ENCODE measurements at places on chromosomes 2 and 18.

GRCh38 chr18:40365526-40365925, 1589.5 kb upstream of the PIK3C3 start:
- DNase-seq: no peak
- H3K4me3 ChIP-seq: no peak overlapping the region
- no peaks in the 10 kb centered on the region for H3K27me3 ChIP-seq
- no peak overlapping the region for H3K27ac ChIP-seq
- H3K36me3 ChIP-seq: no peaks in the 10 kb centered on the region

GRCh38 chr2:70690846-70691245, 77.2 kb downstream of the ADD2 start:
- no peak for DNase-seq
- H3K4me1 ChIP-seq: no peaks in the 10 kb centered on the region
- no peak overlapping the region for H3K27ac ChIP-seq
- H3K36me3 ChIP-seq: no peaks in the 10 kb centered on the region

DNA sequence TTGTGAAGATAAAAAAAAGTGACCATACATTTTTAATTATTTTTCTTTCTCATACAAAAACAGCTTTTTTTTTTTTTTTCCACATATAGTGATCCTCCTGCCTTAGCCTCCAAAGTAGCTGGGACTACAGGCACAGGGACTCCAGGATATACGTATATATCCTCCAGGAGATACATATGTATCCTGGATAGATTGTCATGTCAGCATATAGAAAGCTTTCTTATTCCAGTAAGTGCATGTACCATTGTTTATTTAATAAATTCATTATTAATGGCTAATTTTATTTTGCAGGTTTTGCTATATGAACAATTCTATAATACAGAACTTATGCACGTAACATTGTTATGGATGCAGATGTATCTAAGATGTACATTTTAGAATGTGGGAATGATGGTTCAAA, 138.7 kb downstream of the DOK6 start:
- no peaks in the 10 kb centered on the region for H3K36me3 ChIP-seq
- H3K27me3 ChIP-seq: peaks cover 7% of the 10 kb centered on the region
- no peaks in the 10 kb centered on the region for H3K4me1 ChIP-seq
- H3K27ac ChIP-seq: no peak overlapping the region
- DNase-seq: no peak
- H3K4me3 ChIP-seq: no peak overlapping the region

DNA sequence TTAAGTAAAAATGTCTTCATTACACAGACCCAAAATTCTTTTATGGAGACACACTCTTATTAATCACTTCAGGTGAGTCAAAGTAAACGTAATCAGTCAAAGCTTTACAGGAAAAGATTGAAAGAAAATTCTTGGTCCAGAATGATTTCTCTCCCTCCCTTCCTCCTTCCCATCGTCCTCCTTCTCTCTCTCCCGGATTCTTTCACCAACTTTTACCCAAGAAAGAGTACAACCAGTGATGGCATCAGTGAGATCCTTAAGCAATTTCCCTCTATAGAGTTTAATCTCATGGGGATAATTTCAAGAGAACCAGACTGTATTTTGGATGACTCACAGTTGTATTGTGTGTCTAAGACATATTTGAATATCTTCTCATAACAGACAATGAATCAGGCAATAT, 258.1 kb downstream of the ALK start:
- DNase-seq: no peak
- H3K4me3 ChIP-seq: no peak overlapping the region
- no peaks in the 10 kb centered on the region for H3K36me3 ChIP-seq
- H3K27me3 ChIP-seq: peaks cover 4% of the 10 kb centered on the region
- H3K4me1 ChIP-seq: no peaks in the 10 kb centered on the region

DNA sequence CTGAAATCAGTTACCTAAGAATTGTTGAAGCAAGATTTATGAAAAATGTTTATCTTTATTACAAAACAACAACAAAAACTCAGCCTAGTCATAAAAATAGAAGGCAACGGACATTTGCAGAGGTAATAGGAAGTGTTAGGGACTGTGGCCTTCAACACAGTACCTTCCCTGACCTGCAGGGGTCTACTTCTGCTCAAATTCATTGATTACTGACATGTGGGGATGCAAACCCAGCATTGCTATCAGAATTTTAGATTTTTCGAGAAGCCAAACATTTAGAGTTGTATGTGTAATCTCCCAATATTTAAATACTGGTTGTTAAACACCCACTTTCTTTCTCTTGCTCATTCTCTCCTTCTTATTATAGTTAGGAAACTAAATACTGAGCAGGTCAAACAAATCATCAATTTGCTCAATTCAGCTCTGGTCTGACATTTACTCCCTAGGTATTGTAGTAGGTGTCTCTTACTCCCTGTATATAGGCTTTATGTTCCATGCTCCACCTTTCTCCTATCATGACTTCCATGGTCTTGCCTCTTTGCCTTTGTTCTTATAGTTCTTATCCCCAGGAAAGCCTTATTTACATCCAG, 198.5 kb downstream of the UBE2E3 start:
- H3K4me3 ChIP-seq: no peak overlapping the region
- H3K27me3 ChIP-seq: no peaks in the 10 kb centered on the region
- H3K4me1 ChIP-seq: peaks cover 38% of the 10 kb centered on the region
- peak; percentile 26 for DNase-seq
- peaks cover 32% of the 10 kb centered on the region for H3K36me3 ChIP-seq
- H3K27ac ChIP-seq: no peak overlapping the region

- no peak for DNase-seq
- H3K4me3 ChIP-seq: no peak within 1 kb of the TSS
- no peaks in the 10 kb centered on the region for H3K4me1 ChIP-seq
- H3K27me3 ChIP-seq: peaks cover 8% of the 10 kb centered on the region
- H3K27ac ChIP-seq: no peak within 1 kb of the TSS
- H3K36me3 ChIP-seq: no peaks in the 10 kb centered on the region
Observed at GRCh38 chr2:227717687-227718567, at the start of gene SLC19A3. TSS of gene SLC19A3 (minus strand) at chr2:227718028. CDS start at chr2:227702318, 15,710 bp downstream.

GRCh38 chr2:180077295-180077906, 70.3 kb upstream of the CWC22 start:
- no peak overlapping the region for H3K27ac ChIP-seq
- no peaks in the 10 kb centered on the region for H3K4me1 ChIP-seq
- no peak overlapping the region for H3K4me3 ChIP-seq
- DNase-seq: no peak

- H3K4me3 ChIP-seq: no peak overlapping the region
- no peaks in the 10 kb centered on the region for H3K36me3 ChIP-seq
- H3K27ac ChIP-seq: no peak overlapping the region
- DNase-seq: no peak
- H3K27me3 ChIP-seq: no peaks in the 10 kb centered on the region
Observed at GRCh38 chr2:184543832-184544231, 54.5 kb upstream of the ZNF804A start.

DNA sequence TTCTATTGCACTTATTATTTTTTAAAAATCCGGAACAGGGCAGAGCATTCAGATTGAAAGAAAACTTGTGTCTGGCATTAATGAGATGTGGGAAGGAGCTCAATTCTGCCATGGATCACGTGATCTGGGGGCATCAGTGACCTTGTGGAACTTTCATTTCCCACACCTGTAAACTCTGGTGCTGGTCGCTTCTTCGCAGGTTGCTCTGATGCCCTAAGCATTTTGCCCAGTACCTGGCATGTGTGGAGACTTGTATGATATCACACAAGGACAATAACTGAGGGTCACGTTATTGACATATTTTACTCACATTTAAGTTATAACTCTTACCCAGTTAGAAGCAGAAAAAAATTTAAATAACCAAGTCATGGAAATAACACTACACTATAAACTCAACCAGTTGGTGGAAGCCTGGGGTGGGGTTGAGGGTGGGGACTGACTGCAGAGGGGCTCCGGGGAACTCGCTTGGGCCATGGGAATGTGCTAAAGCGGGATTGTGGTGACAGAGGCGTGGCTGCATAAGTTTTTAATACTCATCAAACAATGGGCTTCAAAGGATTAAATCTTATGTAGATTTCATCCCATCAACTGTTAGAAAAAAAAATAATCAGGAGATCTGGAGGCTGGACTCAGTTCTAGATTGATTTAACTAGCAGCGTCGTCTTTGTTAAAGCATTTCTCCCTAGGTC, 36.5 kb downstream of the ST3GAL5 start:
- H3K27ac ChIP-seq: peak overlapping the region; percentile 100
- DNase-seq: no peak
- peak overlapping the region; percentile 74 for H3K4me3 ChIP-seq
- peaks cover 60% of the 10 kb centered on the region for H3K4me1 ChIP-seq
- peaks cover 65% of the 10 kb centered on the region for H3K36me3 ChIP-seq

DNA sequence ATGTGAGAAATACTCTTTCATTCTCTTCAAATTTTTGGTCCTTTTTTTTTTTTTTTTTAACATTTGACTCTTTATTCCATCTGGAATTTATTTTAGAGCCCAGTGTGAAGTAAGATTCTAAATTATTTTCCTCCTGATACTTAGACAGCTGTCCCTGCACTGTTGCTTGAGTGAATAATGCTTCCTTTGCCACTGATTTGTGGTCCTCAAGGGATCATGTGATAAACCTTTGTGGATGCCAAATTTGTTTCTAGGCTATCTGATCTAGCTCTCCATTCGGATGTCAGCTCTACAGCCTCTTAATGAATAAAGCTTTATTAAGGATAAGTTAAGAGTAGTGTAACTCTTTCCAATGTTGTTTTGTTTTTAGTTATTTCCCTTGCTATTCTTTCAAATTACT, 142.3 kb downstream of the SMAD7 start:
- no peak overlapping the region for H3K4me3 ChIP-seq
- no peak for DNase-seq
- no peak overlapping the region for H3K27ac ChIP-seq
- H3K36me3 ChIP-seq: no peaks in the 10 kb centered on the region
- peaks cover 46% of the 10 kb centered on the region for H3K4me1 ChIP-seq

DNA sequence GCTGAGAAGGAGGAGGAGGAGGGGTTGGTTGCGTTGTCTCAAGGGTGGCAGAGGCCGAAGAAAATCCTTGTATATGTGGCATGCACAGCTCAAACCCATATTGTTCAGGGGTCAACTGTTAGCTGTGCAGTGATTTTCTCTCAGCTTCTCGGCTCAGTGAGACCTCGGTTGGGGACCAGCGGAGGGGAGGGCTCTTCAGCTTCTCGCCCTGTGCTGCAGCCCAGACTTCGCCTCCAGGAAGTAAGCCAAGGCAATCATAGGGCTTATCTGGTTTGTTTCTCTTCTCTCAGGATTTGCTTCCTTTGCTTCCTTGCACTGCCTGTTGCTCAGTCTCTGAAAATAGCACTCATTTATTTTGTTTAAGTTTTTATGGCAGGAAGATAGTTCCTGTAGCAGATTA, 85.5 kb downstream of the SOWAHC start:
- H3K4me3 ChIP-seq: no peak overlapping the region
- H3K36me3 ChIP-seq: no peaks in the 10 kb centered on the region
- H3K4me1 ChIP-seq: no peaks in the 10 kb centered on the region

GRCh38 chr2:60507211-60507965, 46.1 kb downstream of the BCL11A start:
- no peak for DNase-seq
- H3K27me3 ChIP-seq: peaks cover 13% of the 10 kb centered on the region
- H3K4me1 ChIP-seq: no peaks in the 10 kb centered on the region
- no peak overlapping the region for H3K27ac ChIP-seq
- no peaks in the 10 kb centered on the region for H3K36me3 ChIP-seq

DNA sequence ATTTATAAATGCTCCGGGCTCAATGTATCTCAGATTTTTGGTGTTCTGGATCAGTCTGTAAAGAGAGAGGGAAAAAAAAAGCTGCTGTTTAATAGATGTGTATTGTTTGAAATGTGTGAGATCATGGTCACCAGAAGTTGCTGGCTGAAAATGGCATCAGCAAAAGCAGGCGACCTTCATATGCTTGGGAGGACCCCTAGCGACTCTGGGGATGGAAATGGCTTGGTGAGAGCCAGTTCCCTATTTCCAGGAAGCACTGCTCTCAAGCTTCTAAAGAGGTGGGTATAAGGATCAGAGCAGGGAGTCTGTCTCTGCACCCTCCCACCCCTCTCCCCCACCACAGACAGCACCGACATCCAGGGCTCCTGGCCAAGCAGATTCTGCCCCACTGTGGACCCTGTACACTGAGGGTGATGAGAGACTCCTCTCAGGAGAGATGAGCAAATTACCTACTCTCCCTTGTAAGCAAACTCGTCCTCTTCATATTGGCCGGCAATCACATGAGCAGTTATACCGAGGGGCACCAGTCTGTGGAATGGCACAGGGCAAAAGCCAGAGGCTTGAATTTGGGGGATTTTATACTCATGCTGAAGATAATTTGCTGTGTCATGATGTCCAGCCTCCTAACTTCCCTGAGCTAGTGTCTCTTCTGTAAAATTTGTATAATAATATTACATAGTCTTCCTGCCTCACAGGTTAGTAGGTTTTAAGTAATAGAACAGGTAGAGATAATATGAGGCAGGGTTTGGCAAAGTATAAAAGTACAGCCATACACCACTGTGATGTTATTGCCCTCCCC, 29.6 kb downstream of the LHCGR start:
- H3K4me1 ChIP-seq: no peaks in the 10 kb centered on the region
- DNase-seq: no peak
- H3K4me3 ChIP-seq: no peak overlapping the region
- H3K36me3 ChIP-seq: no peaks in the 10 kb centered on the region
- H3K27ac ChIP-seq: no peak overlapping the region

DNA sequence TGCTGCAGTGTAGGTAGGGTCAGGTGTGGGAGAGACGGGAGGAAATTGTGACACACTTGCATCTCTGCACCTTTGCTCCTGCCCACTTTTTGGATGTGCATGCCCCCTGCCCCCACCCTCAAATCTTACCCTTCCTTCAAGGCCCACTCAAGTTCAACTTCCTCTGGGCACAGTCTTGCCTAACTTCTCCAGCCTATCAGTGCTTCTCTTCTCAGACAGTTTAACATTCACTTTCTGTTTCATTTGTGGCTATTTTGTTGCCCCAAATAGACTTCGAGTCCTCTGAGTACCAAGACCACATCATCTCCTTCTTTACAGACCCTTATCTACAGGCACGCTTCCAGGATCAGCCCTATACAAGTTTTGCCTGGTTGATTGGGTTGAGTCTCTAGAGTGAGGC, 2.7 kb downstream of the ST8SIA5 start:
- H3K36me3 ChIP-seq: no peaks in the 10 kb centered on the region
- no peak overlapping the region for H3K4me3 ChIP-seq
- peaks cover 29% of the 10 kb centered on the region for H3K4me1 ChIP-seq
- H3K27me3 ChIP-seq: peaks cover 52% of the 10 kb centered on the region

GRCh38 chr2:82120654-82121053, 1816.1 kb upstream of the LRRTM1 start:
- H3K4me3 ChIP-seq: no peak overlapping the region
- H3K4me1 ChIP-seq: no peaks in the 10 kb centered on the region
- no peaks in the 10 kb centered on the region for H3K27me3 ChIP-seq
- H3K36me3 ChIP-seq: no peaks in the 10 kb centered on the region
- DNase-seq: no peak
- H3K27ac ChIP-seq: no peak overlapping the region

- H3K4me1 ChIP-seq: no peaks in the 10 kb centered on the region
- no peak overlapping the region for H3K27ac ChIP-seq
- no peaks in the 10 kb centered on the region for H3K36me3 ChIP-seq
- no peak overlapping the region for H3K4me3 ChIP-seq
- H3K27me3 ChIP-seq: no peaks in the 10 kb centered on the region
- DNase-seq: no peak
Observed at GRCh38 chr2:62966991-62967390, 83.6 kb upstream of the OTX1 start.

Data from activated CD4-positive, alpha-beta T cell treated with anti-CD3 and anti-CD28 coated beads, Interleukin-2, amount 10 ng/mL, durations not matched to agents 7 days and 5 days (primary cell).